SW 1271 (cell line): ENCODE measurements at places on chromosomes 13 and 19.

GRCh38 chr19:34428549-34429285 is 536 bp downstream of the UBA2 start:
- DNase-seq = no peak

- no peak for DNase-seq
Measured at GRCh38 chr13:75329723-75330122, 152.2 kb downstream of the TBC1D4 start.

DNA sequence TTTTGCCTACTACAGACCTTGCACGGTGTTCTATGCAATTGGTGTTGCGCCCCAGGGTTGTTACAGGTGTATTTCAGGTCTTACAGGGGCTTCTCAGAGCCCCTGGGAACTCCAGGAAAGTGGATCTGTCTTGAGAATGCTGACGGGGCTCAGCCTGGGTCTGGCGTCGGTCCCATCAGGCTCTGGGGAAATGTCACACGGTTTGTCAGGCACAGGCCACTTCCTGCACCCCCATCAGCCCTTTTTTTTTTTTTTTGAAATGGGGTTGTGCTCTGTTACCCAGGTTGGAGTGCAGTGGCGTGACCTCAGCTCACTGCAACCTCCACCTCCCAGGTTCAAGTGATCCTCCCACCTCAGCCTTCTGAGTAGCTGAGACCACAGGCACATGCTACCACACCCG is 13.2 kb downstream of the CLEC4G start:
- no peak for DNase-seq

DNA sequence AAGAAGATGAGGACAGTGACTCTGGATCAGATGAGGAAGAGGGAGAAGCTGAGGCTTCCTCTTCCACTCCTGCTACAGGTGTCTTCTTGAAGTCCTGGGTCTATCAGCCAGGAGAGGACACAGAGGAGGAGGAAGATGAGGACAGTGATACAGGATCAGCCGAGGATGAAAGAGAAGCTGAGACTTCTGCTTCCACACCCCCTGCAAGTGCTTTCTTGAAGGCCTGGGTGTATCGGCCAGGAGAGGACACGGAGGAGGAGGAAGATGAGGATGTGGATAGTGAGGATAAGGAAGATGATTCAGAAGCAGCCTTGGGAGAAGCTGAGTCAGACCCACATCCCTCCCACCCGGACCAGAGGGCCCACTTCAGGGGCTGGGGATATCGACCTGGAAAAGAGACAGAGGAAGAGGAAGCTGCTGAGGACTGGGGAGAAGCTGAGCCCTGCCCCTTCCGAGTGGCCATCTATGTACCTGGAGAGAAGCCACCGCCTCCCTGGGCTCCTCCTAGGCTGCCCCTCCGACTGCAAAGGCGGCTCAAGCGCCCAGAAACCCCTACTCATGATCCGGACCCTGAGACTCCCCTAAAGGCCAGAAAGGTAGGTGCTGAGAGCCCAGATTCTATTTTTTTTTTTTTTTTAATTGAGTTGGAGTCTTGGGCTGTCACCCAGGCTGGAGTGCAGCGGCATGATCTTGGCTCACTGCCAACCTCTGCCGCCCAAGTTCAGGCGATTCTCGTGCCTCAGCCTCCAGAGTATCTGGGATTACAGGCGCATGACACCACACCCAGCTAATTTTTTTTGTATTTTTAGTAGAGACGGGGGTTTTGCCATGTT is 2.3 kb downstream of the PPP1R15A start:
- no peak for DNase-seq

- DNase-seq = no peak
Measured at GRCh38 chr13:40094056-40094455, 438.6 kb downstream of the COG6 start.

DNA sequence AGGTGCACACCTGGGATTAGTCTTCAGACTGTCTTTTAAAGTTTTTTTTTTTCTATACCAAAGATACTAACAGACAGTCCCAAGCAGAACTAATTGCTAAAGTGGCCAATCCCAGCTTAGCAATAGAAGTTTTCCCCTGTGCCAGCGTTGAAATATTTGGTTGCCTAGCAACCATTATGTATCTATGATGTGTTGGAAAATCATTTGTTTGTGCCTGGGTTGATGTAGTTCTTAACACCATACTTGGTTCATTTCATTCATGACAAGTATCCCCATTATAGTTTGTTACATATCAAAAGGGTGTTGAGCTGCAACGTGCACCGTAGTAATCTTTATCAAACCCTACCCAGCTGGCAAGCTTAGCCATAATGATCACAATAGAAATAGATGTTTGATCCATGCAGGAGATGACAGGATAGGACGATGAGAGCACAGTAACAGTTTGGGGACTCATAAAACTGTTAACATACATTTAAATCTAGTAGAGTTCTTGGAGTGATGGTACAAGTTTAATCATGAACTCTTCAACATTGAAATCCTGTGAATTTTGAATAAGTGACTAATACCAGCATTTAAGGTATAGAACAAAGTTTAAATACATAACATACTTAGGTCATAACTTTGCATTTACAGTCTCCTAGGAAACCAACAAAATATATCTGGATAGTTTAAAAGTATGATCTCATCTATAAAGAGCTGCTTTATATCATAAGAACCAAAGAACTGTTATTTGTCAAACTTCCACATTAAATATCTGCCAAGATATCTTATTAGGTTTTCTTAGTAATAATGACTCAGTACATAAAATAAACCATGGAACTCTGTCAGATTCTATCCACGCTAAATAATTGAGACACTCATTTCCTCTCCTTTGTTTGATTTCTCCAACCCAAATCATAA is 73.4 kb downstream of the MBNL2 start:
- DNase-seq = peak; percentile 45
